Activated CD8-positive, alpha-beta memory T cell treated with anti-CD3 and anti-CD28 coated beads for 1 hour (primary cell): ENCODE measurements at places on chromosomes 6 and 20.

DNA sequence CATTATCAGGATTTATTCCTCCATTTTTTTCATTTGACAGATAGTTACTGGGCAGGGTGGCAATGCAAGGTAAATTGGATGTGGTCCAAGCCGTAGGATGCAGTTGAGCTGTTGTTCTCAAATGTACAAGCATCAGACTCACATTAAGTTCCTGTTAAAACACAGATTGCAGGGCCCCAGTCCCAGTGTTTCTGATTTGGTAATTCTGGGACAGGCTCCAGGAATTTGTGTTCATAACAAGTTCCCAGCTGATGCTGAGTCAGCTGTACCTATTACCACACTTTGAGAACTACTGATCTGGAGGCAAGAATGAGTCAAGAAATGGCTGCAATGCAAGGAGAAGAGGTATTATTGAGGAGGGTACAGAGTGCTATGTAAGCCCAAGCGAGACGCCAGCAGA is 11.7 kb downstream of the TMEM244 start:
- DNase-seq, result no peak

GRCh38 chr6:15618685-15619084 is 44.1 kb downstream of the DTNBP1 start:
- DNase-seq, result no peak

GRCh38 chr20:25626779-25627178 is 3.0 kb upstream of the NANP start:
- DNase-seq, result no peak

DNA sequence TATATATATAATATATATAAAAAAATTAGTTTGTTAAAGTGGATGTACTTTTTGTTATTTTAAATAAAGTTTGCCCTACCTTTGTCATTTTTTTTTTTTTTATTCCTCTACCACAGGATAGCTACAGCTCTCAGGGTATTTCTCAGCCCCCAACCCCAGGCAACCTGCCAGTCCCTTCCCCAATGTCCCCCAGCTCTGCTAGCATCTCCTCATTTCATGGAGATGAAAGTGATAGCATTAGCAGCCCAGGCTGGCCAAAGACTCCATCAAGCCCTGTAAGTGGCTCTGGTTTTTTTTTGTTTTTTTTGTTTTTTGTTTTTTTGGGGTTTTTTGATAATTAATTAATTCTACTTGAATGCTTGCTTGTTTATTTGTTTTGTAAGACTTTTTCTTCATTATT is 148.6 kb downstream of the TMEM242 start:
- no peak for DNase-seq

DNA sequence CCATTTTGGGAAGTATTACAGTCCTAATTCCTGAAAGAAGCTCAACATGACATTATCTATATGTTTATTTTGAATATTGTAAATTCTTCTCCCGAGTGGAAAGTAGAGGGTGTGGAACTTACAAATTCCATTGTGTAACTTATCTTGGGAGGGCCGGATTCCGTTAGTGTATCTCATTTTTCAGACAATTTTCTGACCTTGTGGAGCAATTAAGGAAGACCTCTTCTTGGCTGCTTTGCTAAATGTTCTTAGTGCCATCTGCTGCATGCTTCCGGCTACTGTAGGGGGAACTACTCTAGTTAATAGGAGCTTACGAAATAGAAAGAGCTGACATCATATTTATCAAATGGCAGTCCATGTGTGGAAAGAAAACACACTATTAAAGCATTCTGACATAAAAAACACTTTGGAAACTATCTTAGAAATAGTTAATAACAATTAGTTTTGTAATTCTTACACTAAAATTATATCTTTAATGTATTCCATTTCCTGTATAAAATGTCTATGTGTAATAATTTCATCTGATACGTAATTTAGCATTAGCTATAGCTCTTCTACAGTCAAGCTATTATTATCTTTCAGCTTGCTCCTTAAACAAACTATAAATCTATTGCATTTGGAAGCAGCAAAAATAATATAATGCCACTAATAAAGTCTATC is 41.5 kb upstream of the KCNQ5 start:
- no peak for DNase-seq

DNA sequence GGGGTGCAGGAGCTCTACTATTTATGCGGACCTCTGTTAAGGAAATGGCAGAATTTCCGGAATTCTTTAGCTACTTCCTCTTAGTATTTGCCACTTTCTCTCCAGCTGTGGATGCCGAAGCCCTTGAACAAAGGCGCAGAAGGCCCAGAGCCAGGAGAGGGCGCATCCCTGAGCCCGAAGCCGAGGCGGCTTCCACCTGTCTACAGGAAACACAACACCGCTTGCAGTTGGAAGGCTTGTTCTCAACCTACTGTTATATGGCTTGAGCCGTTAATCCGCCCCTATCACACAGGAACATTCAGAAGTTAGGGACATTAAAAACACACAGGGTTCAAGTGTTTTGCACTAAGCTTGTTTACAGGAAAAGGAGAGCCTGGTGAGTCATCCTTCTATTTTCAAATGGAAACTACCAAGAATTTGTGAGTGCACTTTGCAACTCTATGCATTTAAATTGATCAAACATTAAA is 417.1 kb downstream of the BCKDHB start:
- no peak for DNase-seq
